ENCODE measurements at places on chromosomes 12 and 14. TPM values are rescaled to one million over a fixed set of nuclear protein-coding genes. Genes with fewer than 3 reads are reported as not detected.

The KLRC4 gene
- total RNA-seq: 0.51 TPM

GRCh38 chr14:103881268-103882201, 34.2 kb upstream of the PPP1R13B start:
- DNase-seq: no peak

- DNase-seq: no peak
These were observed 6.3 kb downstream of the KRT80 start for GRCh38 chr12:52185400-52185967.

DNA sequence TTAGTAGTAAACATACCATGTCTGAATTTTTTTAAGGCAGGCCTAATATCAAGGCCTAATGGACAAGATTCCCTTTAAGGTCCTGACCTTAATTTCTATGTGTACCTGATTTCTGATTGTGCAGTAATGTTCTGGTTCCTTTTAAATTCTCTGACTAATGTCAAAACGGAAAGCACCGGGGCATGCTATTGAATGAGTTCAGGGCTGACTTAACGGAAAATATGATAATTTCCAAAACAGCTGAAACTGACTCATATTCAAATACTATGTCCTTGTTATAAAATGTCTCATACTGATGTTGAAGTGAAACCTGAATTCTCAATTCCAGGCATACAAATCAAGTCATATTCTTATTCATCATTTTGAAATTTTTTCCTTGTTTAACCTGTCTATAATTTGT, 6.7 kb downstream of the TAS2R43 start:
- DNase-seq: no peak

- DNase-seq: peak; percentile 70
These were observed 794 bp downstream of the RCOR1 start for GRCh38 chr14:102593061-102593824.

DNA sequence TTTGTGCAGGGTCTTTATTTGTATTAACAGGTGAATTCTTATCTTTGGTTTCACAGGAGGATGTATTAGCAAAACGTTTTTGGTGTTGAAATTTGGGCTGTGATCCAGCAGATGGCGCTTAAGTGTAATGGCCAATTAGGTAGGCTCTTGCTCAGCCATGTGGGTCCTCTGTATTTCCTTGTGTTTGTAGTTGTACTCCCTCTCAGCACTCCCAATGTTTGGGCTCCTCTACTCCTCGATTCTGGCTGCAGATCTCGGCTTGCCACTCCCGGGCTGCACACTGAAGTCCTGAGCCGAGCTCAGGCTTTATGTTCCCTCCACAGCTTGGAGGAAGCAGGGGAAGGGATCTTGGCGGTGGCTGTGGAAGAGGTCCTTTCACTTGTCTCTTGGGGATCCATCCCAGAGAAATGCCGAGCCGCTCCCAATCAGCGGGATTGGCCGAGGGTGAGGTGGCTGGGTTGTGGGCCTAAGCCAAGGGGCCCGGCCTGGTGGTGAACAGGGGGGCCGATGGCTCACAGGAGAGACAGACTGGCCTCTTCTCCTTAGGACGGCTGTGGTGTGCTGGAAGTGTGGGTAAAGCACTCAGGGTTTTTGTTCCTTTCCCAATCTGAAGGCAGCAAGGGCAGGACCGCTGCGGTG, 133.7 kb downstream of the AEBP2 start:
- no peak for DNase-seq

GRCh38 chr12:27207615-27208413, 36.3 kb upstream of the STK38L start:
- no peak for DNase-seq

DNA sequence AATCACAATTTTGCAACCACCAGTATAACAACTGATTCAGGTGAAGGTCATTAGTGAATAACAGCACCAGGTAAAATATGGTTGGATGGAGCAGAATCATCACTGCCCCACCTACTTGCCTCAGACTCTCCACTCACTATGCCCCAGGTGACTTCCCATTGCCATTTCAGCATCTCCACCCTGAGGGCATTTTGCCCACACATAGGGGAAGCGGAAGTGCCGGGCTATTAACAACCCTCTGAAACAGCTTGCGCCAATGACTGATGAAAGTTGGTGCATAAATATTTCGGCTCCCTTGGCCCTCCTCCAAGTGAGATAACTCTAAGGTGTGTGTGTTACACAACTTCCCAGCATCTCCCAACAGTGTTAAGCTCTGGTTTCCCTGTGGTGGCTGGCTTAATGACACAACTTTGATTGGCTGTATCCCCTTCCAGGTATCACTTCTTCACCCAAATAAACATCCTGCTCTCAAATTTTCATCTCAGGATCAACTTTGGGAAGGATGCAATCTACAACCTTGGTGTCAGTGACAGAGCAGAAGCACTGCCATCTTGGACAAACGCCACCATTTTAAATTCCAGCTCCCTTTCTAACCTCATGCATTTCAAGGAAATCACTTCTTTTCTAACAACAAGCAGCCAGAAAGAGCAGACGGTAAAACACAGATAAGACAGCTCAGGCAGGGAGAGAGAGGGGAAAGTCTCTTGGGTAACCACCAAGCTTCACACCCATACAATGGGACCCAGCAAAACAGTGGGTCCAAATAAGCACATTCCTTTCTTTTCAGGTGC, 73.6 kb upstream of the PPP2R5C start:
- no peak for DNase-seq

The DDN gene
- 0.10 TPM for total RNA-seq

The RSRC2 gene
- total RNA-seq: 71.2 TPM

DNA sequence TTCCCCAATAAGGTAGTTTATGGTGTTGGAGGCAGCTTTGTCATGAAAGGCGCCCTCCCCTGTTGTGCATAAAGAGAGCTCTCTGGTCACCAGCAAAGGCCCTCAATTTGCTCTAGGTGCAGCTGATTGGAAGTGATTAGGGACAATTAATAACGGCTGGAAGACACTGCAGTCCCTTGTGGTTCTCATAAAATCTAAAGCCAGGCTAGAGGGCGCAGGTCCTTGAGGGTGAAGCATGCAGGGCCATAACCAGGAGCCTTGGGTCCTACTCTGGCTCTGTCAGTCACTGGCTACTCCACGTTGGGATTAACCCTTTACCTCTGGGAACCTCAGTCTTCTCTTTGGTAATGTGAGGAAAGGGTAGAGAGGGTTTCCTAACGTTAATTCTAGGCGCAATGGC, 1.9 kb downstream of the DAAM1 start:
- DNase-seq: no peak

Data from aorta (tissue), 5 donors.